Right ventricle myocardium superior (tissue), 1 donor: ENCODE measurements at places on chromosomes 3 and 15. TPM values are rescaled to one million over a fixed set of nuclear protein-coding genes. Genes with fewer than 3 reads are reported as not detected.

DNA sequence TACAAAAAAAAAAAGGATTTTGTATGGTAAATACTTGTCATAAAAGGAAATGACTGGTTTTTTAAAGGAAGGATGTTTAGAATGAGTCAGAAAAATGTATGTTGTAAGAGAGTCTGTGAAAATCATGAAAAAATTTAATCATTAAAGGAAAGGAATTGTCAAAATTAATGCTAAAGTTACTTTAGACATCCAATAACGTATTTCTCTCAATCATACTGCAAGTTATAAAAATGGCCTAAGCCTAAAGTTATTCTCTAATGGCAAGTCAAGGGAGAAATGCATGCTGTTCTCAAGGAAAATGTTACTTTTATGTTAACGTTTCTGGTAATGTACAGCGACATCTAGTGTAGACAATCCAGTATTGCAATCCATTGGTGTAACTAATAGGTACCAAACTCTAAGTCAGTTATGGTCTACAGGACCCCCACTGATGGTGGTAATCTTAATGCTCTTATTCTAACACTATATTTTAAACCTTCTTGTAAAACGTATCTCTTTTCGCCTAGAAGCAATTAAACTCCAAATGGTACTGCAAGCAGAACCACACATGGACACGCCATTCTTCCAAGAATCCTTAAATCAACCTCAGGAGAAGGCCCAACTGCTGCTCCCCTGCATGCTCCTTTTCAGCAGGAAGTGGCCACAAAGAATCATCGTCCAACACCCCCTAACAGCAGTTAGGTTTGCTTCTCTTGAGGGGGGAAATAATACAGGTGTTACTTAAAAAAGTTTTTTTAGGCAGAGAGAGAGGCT lies 35.2 kb downstream of the NCEH1 start:
- no peak for DNase-seq

- no peak for DNase-seq
Observed at GRCh38 chr3:141253326-141253725, 21.7 kb downstream of the PXYLP1 start.

DNA sequence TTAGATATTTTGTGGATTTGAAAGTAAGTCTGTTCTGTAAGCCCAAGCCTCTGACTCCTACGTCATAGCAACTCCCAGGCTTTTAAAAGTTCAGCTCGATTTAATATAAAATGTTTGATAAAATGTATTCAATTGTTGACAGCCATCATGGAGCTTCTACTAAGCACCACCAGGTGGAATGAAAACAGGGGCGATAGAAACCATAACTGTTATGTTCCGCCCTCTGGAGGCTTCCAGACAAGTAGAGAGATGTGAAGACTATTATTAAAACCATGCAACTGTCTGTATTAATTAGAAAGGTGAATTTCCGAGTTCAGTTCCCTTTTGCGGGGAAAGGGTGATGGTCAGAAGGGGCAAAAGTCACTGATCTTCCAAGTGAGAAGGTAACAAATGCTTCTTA lies 292.2 kb downstream of the NR2F2 start:
- DNase-seq: no peak

- no peak for DNase-seq
Observed at GRCh38 chr15:38324939-38325647, 72.5 kb downstream of the SPRED1 start.

- no peak for DNase-seq
Observed at GRCh38 chr15:39589193-39589814, 8.4 kb downstream of the THBS1 start.

DNA sequence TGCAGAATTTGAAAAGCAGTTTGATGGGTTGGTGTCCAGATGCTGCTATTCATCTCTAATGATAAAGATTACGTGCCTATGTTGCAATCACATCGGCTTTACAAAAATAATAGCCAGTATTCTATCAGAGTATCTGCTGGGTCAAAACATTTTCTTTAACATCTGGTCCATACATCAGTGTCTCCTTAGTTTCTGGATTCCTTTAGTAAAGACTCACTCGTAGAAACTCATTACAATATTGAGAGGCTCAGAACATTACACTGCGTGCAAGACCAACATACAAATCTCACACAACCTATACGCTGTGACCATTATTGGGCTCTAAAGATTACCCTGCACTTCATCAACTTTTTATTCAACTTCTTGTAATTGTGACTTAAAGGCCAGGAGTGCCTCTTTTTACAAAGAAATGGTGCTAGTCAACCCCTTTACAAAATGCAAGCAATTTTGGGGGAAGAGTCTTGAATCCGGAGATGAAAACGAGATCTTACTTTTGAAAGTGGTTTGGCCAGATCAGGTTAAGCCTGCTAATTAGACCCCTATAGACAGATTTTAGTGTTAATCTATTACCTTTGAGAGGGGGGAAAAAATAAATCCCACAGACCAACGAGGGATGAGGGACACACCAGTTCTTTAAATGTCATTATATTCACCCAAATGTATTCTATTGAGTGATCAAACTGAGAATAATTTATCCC lies 2.9 kb downstream of the TRA2B start:
- DNase-seq: no peak

Gene SH2D7
- not detected for total RNA-seq

Gene SAMD7
- not detected for total RNA-seq

DNA sequence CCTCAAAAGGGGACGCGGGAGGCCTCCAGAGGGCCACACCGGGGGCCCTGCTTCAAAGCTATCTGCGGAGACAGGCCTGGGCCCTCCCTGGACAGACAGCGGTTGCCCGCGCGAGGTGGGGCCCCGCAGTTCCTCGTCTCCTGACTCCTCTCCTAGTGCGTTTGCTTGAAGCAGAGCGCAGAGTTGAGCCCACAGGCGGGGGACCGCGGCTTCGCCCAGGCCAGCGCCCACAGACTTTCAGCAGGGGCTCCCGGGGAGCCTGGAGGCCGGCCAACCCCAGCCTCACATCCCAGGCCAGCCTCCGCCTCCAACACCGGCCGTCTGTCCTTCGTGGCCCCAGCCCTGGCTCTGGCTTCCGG lies 540 bp upstream of the ADAMTS7 start:
- peak; percentile 46 for DNase-seq

DNA sequence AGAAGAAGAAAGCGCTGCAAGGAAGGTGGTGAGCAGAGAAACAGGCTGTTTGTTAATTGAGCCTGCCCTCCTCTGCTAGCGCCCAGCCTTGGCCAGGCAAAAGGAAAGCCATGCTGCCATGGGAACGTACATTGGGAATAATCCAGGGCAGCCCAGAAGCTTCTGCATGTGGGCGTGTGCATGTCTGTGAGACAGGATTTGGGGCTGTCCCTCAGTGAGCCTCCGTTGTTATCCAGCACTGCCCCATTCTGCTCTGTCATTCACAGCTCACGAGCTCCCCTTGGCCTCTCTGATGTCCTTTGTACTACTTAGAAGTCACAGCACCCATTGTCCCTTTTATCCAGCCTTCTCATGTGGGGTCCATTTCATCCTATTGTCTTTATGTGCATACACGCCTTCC lies 239.1 kb upstream of the ROPN1 start:
- DNase-seq: no peak

DNA sequence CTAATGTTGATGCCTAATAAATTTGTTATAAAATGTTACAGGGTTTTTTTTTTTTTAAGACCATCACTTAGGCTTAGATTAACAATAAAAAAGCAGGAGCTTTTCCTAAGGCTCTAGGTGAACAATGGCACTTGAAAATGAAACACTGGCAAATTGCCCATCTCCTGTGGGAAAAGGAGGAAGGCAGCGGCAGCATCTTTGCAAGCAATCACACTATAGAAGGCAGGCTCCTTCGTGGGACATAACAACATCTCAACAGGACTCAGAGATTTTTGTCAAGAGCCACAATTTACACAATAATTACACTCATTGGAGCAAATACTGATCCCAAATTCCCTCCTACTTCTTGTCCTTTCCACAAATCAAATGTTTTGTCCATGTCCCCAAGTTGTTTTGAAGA lies 646.7 kb downstream of the ROBO2 start:
- no peak for DNase-seq

DNA sequence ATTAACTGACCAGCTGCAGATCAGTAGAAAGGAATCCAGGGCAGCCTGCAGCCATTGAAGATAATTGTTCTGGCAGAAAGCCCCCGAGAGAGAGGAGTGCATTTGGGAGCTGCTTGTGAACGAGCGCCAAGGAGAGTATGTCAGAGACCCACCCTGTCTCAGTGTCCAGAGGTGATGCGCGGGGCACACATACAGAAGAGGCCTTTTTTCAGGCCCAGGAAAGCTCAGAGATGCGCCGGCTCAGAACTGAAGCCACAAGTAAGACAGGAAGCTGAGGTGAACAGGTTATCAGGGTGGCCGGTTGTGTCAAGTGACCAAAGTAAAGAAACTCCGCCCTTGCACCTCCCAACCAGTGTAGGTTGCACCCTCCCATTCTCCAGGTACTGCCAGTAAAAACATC lies 59.8 kb upstream of the HEG1 start:
- DNase-seq: no peak

- DNase-seq: peak; percentile 66
Observed at GRCh38 chr15:78223396-78224022, 10.9 kb downstream of the ACSBG1 start.

- no peak for DNase-seq
Observed at GRCh38 chr3:58377750-58378149, 45.1 kb downstream of the PXK start.

DNA sequence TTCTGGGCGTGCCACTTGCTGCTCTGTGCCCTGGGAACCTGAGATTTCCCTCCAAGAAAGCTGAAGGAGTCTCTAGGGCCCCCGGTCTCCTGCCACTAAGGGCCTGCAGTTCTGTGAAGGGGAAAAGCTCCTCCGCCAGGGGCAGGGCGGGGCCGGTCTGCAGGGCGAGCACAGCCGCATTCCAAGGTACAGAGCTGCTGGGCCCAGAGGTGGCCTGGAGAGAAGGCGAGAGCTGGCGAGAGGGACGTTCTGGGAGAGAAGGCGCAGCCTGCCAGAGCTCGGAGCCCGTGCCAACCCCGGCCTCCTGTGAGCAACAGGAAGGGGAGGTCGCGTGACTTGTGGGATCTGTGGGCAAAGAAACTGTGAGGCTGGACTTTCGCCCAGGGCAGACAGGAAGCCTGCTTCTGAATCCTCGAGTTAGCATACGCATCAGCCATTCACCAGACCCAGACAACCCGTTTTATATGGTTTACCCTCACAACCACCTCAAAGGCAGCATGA lies 500.4 kb downstream of the SHQ1 start:
- DNase-seq: peak; percentile 79
